Stimulated activated CD4-positive, alpha-beta T cell treated with anti-CD3 and anti-CD28 coated beads, TNF-alpha, amount 100 ng/mL, for 48 hours (primary cell): ENCODE measurements at places on chromosomes 7 and 10.

- DNase-seq = no peak
Observed at GRCh38 chr10:132681858-132682755, 103.8 kb downstream of the NKX6-2 start.

DNA sequence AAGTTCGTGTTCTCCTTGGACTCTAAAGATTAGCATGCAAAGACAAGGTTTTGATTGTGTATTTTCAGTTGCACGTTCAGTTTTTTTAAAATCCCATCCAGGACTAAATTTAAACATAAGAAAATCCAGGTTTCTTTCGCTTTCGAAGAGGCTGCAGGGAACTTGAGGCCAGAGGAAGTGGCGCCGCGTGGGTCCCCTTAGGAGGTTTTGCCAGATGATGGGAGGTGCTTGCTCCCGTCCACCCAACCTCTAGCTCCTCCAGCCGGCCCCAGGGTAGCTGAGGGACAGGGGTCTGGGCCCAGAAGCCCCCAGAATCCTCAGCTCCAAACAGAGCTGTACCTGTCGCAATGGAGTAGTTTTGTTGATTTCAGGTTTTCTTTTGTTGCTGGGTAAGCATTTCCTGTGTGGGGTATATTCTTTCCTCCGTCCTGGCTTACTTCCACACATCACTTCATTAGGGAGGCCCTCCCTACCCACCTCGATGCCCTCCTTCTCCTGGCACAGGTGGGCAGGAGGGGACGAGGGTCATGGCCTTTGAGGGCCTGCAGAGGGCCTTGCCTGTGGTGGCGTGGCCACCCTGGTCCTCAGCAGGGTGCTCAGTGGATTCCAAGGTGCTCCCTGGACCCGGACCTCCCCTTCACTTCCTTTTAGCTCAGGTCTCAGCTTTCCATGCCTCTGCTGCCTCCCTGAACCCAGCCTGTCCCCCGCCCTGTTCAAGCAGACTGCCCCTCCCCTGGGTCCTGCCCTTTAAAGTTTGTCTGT lies 32.6 kb downstream of the LHPP start:
- no peak for DNase-seq

GRCh38 chr7:21454906-21455305 lies 27.0 kb downstream of the SP4 start:
- DNase-seq = no peak

DNA sequence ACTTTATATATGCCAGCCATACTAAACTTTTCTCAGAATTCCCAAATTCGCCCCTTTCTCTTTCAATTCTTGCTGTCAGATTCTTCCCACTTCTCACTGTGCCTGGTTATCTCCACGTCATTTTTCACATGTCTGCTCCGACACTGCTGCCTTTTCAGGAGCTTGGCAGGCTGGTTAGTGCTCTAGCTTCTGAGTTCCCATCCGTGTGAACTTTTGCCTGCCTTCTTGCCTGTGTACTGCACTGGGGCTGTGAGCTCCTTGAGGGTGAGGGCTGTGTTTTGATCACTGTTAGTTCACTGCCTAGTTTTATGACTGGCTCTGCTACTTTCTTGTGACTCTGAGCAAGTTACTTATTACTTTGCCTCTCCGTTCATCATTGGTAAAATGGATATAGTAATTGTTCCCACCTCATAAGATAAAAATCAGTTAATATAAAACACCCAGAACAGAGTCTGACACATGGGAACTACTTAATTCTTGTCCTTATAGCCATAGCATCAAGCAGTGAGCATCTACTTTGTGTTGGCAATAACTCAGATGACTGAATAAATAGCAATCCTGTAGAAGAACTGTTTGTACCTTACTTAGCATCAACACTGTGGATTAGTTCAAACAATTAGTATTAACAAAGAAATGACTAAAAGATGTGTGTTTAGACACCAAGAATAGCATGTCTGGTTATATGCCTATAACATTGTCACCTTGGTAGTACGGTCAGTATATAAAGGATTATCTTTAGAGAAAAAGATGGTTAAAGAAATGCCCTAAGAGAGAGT lies 5.5 kb downstream of the GSTO1 start:
- DNase-seq = no peak

GRCh38 chr7:95861041-95861440 lies 88.7 kb downstream of the DYNC1I1 start:
- DNase-seq = no peak

DNA sequence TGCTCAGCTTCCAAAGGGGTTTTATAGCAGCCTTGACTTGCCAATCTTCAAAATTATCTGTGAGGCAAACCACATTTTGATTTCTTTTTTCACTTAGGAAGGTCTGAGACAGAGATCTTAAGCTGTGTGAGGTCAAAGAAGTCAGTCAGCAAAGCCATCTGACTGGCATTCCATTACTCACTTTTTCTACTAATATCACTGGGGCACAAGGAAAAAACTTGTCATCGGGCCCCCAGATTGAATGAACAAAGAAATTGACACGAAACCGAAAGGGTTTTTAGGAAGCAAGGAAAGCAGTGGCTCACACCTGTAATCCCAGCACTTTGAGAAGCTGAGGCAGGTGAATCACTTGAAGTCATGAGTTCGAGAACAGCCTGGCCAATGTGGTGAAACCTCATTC lies 78.5 kb upstream of the FRMD4A start:
- DNase-seq = peak; percentile 42

DNA sequence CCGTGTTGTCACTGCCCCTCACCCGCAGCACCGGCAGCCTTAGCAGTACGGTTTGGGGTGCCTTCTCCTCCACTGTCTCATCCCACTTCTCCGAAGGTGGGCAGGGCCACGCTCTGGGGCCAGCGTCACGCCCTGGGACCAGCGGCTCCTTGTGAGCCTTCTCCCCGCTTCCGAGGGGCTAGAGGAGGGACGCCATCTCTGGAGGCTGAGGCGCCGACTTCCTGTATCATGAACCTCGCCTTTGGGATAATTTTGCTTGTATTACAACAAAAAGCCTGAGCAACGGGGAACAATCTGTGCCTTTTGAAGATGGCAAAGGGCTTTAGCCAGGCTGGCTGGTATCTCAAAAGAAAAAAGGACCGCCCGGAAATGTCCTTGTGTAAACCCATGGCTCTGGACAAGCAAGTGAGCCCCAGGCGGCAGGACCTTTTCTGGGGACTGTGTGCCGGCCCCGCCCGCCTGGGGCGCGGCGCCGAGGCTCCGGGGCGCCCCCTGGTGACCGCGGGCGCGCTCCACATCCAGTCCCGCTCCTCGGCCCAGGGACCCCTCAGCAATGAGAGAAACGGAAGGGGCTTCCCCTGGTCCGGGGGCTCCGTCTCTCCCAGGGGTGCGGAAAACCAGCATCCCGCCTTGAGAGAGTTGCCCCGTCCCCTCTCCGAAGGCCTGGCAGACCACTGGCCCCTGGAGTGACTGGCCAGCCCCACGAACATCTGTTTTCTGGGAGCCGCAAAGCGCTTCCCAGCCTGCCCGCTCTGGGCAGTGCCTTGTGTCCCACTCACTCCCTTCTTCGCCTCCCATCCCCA lies 3.8 kb downstream of the DEPP1 start:
- peak; percentile 26 for DNase-seq
